Stimulated activated CD8-positive, alpha-beta memory T cell treated with anti-CD3 and anti-CD28 coated beads, Interleukin-2, amount 100 ng/mL, for 1 hour (primary cell): ENCODE measurements at places on chromosomes 5 and 9.

- DNase-seq: no peak
Observed at GRCh38 chr5:170527991-170528390, 24.2 kb downstream of the KCNIP1 start.

DNA sequence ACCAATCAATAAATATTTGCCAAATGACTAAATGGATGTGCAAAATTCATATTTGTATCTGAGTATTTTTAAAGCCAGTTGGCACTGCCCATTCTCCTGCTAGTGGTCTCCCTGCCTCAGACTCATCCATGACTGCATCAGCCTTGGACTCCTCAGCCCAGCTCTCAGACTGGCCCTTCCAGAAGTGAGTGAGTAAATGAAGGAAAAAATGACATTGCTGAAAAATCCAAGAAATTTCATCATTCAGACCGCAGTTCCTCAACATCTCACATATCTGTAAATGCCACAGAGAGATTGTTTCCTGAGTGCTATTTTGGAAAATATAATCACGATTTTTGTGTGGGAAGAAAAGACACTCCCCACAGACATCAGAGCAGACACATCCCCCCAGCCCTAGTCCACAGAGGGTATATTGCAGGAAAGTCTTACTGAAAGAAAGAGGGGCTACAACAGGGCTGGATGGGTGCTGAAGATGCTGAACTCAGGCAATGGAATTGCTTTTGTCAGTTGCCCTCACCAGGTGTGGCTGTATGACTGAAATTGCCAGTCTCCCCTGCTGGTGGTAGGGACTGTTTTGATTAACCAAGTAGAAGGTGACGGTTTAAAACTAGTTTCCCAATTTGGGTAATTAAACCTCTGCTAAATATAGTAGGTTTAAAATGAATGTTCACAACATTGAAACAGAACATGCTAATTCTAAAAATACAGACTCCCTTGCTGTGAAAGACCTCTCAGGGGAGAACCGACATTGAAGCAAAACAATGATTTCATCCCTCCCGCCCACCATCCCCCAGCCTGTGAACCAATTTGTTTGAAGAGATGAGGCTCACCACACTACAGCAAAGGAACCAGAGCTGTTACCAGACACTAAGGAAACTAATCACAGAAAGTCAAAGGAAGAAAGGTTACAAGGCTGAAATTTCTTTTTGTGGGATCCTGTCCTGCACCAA, 158.8 kb downstream of the DEPDC1B start:
- no peak for DNase-seq

DNA sequence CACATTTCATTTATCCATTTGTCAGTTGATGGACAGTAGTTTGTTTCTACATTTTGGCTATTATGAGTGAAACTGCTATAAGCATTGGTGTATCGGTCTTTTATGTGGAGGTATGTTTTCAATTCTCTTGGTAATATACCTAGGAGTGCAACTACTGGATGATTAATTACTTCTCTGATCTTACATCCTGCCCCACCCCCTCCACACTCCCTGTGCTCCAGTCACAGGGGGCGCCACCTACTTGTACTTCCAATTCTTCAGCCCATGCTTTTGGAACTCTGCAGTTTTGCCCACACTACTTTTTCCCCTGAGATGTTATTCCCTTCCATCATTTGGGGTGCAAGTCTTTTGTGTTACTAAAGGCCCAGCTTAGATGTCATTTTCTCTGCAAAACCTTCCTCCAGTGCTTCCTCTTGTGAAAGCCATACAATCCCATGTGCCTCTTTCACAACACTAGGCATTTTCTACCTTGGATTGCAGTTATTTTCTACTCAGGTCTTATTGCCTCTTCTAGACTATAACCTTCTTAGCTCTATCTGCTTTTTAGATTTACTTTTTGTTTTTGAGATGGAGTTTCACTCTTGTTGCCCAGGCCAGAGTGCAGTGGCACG, 42.1 kb downstream of the SEC61B start:
- no peak for DNase-seq

DNA sequence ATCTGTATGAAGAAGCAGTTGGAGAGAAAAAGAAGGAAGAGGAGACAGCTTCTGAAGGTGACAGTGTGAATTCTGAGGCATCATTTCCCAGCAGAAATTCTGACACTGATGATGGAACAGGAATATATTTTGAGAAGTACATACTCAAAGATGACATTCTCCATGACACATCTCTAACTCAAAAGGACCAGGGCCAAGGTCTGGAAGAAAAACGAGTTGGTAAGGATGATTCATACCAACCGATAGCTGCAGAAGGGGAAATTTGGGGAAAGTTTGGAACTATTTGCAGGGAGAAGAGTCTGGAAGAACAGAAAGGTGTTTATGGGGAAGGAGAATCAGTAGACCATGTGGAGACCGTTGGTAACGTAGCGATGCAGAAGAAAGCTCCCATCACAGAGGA, 48.7 kb downstream of the CMYA5 start:
- no peak for DNase-seq

DNA sequence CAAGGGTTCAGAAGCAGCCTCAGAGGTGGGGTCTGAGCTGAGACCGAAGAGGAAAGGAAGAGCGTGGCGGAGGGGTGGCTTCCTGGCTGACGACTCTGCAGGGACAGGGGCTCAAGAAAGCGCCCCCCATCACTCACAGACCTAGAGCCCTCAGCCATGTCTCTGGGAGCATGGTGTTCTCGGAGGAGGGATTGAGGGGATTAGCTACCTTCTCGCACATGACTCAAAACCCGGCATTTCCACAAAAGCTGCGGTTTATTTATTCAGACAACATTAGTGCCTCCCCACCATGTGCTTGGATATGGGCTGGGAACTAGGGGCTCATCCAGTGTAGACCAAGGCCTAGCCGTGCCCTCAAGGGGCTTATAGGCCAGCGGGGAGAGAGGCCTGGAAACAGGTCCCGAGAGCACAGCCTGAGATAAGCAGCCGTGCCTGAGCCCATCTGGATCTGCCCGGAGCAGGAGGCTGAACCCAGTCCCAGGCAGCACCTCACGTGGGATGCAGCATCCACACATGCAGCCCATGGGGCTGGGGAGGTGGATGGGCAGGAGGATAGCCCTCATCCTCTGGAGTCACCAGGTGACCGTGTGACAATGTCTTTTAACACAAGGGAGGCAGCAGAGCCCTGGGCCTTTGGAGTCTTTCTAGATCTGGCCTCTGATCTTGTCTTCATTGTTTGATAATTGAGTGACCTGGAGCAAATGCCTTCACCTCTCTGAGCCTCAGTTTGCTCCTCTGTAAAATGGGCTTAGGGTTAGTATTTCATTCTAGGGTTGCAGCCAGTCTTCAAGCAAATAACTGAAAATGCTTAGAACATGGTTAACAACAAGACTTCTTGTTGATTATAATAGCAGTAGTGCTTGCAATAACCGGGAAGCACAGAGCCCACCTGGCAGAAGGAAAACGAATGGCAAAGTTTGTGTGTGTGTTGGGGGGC, 878 bp upstream of the HMCN2 start:
- no peak for DNase-seq

DNA sequence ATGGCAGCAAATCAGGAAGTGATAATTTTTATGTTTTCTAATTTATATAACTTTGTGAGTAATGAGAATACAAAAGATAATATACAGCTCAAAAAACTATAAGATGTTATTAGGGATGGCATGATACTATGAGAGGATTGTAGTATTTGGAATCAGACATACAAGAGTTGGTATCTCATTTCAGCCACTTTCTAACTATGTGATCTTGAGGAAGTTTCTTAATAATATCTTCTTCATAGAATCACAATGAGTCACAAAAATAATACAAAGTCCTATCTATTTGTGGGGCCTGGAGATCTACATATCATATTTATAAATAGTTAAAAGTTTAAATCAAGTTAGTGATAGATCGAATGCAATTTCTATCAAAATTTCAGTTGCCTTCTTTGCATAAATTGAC, 23.7 kb upstream of the TMED7 start:
- DNase-seq: no peak

GRCh38 chr5:155097995-155098394, 84.4 kb downstream of the KIF4B start:
- no peak for DNase-seq

- no peak for DNase-seq
Observed at GRCh38 chr5:75463726-75464125, 47.7 kb downstream of the CERT1 start.

GRCh38 chr5:69007163-69007562, 86.7 kb upstream of the SLC30A5 start:
- DNase-seq: no peak

DNA sequence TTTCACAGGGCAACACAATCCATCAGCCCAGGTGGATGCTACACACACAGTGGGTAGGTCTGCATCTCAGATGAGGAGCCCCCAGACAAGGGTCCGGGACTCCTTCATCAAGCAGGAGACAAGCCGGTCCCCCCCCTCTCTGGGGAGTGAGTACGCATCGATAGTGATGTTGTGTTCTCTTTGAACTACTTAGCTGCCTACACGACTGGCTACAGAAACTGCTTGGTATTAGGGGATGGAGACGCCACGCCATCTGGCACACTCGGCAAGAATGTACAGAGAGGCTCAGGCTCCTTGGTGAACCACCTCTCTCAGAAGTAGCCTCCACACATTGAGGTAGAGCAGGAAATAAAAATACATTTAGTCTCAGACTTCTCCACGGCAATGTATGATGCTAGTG, 179.8 kb downstream of the CNTNAP3 start:
- DNase-seq: no peak

DNA sequence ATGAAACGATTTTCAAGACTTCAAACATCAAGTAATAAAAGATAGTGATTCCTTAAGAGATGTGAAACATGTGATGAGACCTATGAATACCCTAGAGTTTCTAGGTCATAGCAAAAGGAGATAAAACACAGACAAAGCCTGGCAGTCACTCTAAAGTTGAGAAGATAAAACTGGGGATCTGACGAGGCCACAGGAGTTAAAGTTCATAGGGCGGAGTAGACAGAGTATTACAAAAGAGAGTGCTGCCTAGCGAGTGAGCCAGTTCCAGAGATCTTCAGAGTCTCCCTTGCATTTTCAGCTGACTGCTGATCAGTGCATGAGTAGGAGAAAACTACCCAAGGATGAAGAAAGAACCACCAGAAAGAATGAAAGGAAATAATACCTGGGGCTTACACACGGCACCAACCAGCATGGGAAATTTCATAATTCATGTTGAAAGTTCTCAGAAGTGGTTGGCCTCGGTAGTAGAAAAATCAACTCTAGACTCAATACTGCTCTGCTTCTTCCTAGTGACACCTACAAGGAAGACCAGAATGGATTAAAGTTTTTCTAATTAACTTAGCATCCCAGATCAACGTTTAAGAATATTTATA, 30.4 kb downstream of the FBXO4 start:
- no peak for DNase-seq

DNA sequence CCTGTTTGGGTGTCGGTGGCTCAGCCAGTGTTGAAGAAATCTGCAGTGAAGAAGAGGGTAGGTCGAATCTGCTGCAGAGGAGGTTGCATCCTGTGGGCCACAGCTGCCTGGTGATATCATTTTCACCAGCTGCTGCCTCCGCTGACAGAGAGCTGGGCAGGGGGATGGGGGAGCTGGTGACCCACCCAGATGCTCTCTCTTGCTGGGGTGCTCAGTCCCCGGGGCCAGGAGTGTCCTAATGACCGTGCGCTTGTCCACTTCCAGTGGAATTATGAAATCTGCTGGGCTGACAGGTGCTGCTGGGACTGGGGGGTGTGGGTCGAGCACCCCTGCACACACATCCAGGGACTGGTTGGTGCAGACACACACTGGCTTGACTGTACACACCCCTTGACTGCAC, 83.2 kb upstream of the IRX4 start:
- DNase-seq: no peak

DNA sequence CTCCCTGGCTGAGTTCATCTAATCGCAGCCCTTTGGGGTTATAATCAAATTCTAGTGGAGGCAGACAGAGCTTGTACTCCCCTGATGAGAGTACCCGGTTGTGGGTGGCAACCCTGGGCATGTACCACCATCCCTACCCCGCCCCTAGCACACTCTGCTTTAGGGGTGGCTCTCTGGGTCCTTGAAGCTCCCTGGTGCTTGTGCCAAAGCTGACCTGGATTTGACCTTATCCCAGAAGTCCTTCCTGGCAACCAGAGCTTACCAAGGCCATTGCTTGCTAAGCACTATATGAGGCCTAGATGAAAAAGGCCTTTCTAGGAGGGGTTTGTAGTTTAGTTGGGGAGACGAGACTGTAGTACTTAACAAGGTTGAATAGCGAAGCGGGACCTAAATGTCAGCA, 72.2 kb downstream of the RGS3 start:
- no peak for DNase-seq

DNA sequence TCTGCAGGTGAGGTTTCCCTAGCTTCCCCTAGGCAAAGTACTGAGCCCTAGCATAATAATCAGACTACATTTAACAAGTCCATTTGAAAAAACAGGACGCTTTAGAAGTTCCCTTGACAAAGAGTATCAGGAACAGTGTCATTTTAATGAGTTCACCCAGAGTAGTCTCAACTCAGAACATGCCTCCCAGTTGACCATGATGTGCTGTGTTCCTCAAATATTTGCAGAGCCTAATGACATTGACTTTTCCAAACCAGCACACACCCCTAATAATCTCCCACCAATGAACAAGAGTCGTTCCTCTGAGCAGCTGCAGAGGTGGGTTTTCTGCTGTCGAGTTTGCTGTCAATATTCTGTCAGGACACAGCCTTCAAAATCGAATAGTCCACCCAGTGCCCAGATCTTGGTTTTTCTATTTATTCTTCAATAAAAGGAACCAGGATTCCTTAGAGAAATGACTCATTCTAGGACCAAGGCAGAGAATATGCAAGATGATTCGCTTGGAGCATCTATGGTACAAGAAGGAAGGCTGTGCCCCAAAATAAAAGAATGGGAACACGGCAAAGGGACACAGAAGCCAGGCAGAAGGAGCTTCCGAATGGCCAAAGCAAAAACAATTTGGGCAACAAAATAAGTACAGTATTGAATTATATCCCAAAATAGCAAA, 57.6 kb downstream of the OTULIN start:
- no peak for DNase-seq

DNA sequence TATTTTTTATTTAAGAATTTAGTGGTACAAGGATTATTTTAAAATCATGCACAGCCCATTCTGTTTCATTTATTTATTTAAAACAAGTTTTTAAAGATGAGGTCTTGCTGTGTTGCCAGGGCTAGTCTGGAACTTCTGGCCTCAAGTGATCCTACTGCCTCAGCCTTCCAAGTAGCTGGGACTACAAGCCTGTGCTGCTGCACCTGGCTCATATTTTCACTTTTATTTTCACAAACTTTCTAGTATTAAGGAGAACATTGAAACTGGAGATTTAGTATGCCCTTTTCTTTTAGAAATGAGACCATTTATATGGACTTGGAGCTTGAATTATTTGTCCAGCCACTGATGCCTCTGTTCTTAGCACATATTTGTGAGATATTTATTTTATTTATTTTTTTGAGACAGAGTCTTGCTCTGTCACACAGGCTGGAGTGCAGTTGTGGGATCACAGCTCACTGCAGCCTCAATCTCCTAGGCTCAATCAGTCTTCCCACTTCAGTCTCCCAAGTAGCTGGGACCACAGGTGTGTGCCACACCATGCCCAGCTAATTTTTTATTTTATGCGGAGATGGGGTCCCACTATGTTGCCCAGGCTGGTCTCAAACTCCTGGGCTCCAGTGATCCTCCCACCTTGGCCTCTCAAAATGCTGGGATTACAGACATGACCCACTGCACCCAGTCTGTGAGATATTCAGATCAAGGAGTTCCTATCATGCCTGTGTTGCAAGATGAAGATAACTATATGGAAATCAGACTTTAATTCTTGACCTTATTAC, 7.4 kb downstream of the DMXL1 start:
- no peak for DNase-seq

- DNase-seq: peak; percentile 41
Observed at GRCh38 chr9:113511856-113512761, 48.6 kb downstream of the RGS3 start.

GRCh38 chr5:173497685-173498084, 118.8 kb downstream of the BOD1 start:
- DNase-seq: no peak

- DNase-seq: no peak
Observed at GRCh38 chr5:9343146-9343850, 202.6 kb downstream of the SEMA5A start.
